ENCODE measurements at places on chromosomes 3 and 15.

DNA sequence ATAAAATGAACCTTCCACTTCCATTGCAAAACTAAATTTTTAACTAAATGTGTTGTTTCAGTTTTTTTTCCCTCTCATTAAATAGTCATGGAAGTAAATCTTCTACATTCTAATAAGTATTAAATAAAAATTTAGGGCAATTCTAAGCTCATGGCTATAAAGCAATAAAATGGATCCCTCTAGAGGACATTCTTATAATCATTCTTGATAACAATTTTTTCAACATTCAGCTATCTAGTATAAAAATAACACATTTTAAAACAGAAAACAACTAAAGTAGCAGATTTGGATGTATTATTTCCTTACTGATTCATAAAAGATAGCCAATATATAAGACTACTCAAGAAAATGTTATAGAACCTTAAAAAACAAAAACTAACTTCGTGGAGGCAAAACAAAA lies 393.1 kb downstream of the PLOD2 start:
- DNase-seq = no peak
- H3K4me3 ChIP-seq = no peak overlapping the region
- H3K4me1 ChIP-seq = peaks cover 24% of the 10 kb centered on the region
- peaks cover 6% of the 10 kb centered on the region for H3K36me3 ChIP-seq

GRCh38 chr3:140068494-140069017 lies 133.6 kb downstream of the CLSTN2 start:
- no peak overlapping the region for H3K27ac ChIP-seq
- no peaks in the 10 kb centered on the region for H3K36me3 ChIP-seq
- H3K4me1 ChIP-seq = no peaks in the 10 kb centered on the region
- H3K27me3 ChIP-seq = peaks cover 23% of the 10 kb centered on the region

DNA sequence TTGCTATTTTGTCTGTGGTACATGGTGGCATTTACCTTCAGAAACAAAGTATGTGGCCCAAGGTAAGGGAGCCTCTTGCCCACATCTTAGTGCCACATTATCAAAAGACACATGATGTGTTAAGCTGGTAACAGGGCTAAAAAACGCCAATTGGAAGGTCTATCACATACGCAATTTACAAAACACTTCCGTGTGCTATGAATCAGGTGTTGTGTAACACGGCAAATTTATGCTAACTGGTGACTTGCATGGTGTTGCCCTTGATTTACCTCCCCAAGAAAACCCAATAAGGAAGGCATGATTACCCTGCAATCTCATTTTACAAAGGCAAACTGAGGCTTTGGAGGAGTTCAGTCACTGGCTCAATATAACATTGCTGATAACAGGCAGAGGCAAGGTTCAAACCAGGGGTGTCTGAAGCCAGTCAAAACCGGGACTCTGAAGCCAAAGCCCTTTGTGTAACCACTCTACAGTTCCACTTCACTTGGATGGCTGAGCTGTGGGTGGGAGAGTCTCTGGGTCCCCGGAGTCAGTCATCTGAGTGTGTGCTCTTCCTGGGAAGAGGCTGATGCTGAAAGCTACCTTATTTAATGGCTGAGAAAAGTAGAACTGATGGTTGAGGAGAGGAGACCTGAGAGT lies 103.9 kb upstream of the BCL6 start:
- H3K4me1 ChIP-seq = peaks cover 5% of the 10 kb centered on the region
- no peak overlapping the region for H3K4me3 ChIP-seq
- no peaks in the 10 kb centered on the region for H3K36me3 ChIP-seq

- DNase-seq = peak; percentile 53
- peak overlapping the region; percentile 98 for H3K4me3 ChIP-seq
- peaks cover 2% of the 10 kb centered on the region for H3K27me3 ChIP-seq
- peak overlapping the region; percentile 100 for H3K27ac ChIP-seq
- H3K4me1 ChIP-seq = peaks cover 16% of the 10 kb centered on the region
Measured at GRCh38 chr15:37098468-37099318, 1.7 kb downstream of the MEIS2 start.

DNA sequence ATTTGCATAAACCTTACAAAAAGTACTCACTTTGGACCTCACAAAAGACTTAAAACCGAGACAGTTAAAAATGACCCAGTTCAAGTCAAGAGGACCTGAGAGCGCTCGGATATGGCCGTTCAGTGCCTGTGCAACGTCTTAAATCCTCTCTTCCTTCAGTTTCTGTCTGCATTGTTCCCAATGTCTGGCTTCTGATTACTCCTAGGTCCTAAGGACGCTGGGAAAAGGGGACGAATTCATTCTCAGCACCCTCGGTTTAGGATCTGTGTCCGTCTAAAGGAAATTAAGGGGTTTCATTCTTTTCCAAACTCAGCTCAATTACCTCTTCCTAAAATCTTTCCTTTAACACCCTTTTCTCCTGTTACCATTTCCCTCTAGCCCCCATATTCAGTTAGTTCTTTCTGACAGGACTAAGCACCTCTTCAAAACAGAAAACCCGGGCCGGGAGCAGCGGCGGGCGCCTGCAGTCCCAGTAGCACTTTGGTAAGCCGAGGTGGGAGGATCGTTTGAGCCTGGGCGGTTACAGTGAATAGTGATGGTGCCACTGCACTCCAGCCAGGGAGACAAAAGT lies 970 bp downstream of the DPPA4 start:
- peaks cover 7% of the 10 kb centered on the region for H3K36me3 ChIP-seq
- DNase-seq = peak; percentile 51
- peak overlapping the region; percentile 96 for H3K27ac ChIP-seq
- H3K4me1 ChIP-seq = peaks cover 37% of the 10 kb centered on the region
- no peaks in the 10 kb centered on the region for H3K27me3 ChIP-seq
- H3K4me3 ChIP-seq = peak overlapping the region; percentile 90

DNA sequence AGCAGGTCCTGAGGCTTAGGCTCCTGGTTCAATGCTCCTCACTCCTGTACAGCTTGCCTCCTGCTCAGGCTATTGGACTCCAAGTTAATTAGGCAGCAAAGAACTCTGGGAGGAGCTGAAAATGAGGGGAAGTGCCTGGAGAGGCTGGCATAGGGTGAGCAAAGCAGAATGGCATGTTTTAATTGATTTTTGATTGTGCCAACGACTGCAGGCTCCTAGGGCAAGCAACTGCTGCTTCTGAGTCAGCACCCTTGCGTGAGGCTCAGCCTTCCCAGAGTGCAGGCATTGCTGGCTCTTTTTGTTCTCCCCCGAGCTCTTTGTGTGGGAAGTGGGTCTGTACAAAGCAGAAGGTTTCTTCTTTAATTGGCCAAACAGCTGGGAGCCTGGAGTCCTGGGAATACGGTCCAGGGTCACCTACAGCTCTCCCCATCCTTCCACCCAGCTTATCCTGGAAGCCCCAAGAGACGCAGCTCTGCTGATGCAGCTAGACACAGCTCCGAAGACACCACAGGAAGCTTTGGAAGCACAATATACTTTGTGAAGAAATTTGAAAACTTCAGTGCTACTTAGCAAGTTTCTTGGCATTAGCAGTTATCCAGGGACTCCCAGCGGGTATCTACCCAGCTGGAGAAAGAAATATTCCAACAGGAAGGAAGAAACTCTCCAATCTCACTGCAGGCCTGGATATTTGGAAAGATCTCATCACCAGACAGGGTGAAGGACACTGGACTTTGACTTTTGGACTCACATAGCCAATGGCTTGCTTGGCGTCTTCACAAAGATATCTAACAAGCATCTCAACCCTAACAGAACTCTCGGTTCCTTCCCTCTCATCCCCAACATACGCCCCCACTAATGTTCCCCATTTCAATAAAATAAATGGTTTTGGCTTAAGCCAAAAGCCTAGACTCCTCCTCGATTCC lies 76.8 kb downstream of the BDH1 start:
- DNase-seq = no peak
- H3K27me3 ChIP-seq = no peaks in the 10 kb centered on the region
- no peaks in the 10 kb centered on the region for H3K36me3 ChIP-seq
- H3K4me1 ChIP-seq = no peaks in the 10 kb centered on the region

GRCh38 chr3:82002986-82003642 lies 241.7 kb upstream of the GBE1 start:
- no peak for DNase-seq
- peak overlapping the region; percentile 37 for H3K27ac ChIP-seq
- peaks cover 4% of the 10 kb centered on the region for H3K36me3 ChIP-seq
- peaks cover 56% of the 10 kb centered on the region for H3K4me1 ChIP-seq
- no peak overlapping the region for H3K4me3 ChIP-seq

DNA sequence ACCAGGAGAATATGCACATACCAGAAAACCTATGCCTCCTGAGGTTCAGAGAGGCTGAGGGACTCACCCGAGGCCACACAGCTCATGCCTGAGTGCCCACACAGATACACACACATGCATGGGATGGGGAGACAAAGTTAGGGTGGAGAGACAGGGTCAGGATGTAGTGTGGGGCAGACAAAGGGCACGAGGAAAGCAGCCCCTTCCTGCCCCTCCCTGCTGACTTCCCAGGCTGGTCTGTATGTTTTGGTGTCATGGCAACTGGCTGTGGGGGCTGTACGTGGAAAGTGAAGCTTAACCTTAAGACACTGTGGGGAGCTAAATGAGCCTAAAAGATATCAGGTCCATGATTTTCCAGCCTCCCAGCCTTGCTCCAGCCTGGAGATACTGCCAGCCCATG lies 57.8 kb downstream of the EPHB3 start:
- peaks cover 39% of the 10 kb centered on the region for H3K4me1 ChIP-seq
- no peaks in the 10 kb centered on the region for H3K27me3 ChIP-seq

DNA sequence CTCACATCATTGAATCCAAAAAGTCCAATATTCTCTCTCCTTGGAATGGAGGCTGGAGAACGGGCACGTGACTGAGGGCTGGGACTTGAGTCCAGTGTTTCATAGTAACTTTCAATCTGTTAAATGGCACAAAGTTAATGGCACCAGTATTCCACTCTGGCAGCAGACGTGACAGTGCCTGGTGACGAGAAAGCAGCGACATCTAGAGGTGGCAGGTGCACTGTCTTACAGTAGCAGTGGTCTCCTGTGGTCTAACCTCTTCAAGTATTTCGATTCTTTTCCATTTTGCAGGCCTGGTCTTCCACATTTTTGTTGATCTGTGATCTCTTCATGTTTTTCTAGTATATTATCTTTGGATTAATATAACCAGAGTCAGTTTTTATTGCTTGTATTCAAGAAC lies 107.1 kb downstream of the OXSM start:
- H3K4me1 ChIP-seq = peaks cover 3% of the 10 kb centered on the region
- no peaks in the 10 kb centered on the region for H3K27me3 ChIP-seq
- H3K4me3 ChIP-seq = no peak overlapping the region
- no peak for DNase-seq
- no peaks in the 10 kb centered on the region for H3K36me3 ChIP-seq
